ENCODE measurements at places on chromosomes 13 and 19.

DNA sequence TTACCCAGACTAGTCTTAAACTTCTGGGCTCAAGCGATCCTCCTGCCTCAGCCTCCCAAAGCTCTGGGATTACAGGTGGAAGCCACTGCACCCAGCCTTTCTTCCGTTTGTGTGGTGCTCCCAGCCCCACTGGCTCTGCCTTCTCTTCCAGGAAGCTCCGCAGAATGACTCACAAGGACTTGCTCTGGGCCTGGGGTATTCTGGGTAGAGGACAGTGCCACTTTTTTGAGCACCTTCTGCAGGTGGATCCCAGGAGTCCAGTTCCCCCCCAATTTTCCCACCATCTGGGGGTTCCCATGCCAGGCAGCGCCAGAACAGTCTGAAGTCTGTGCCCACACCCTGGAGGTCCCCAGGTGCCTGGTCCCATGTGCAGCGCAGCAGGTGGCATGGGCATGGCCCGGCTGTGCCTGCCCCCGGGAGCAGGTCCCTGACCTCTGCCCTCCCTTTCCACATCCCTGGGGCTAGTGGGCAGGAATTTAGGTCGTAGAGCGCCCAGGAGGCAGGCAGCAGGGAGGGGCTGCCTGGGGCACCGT is 1.6 kb downstream of the REEP6 start:
- DNase-seq = no peak

GRCh38 chr13:28000567-28000966 is 12.1 kb upstream of the URAD start:
- no peak for DNase-seq

DNA sequence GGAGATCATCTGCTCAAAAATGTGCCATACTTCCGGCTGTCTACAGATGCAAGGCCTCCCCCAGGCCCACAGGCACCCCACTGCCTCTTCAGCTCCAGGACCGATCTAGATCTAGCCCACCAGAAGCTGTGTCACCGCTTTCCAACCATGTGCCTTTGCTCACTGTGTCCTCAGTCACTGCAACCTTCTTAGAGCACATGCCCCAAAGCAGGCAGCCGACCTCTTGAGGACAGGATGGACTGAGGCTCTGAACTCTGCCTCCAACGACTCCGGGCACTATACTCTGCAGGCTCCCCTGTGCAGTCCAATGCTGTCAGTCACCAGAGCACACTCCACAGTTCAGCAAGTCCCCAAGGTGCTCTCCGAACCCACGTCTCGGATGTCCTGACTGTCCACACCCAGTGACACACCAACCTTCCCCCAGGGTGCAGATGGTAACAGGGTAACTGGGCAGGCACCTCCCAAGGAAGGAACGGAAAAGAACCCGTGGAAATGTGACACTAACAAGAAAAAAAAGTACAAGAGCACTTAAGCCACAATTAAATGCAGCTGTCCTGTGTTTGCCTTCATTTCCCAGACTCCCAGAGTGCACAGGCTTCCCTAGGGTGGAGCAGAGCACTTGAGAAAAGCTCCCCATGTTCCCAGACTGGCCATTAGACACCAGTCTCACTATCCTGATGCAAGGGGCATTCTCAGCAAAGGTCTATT is 4.8 kb downstream of the STK24 start:
- DNase-seq = no peak

DNA sequence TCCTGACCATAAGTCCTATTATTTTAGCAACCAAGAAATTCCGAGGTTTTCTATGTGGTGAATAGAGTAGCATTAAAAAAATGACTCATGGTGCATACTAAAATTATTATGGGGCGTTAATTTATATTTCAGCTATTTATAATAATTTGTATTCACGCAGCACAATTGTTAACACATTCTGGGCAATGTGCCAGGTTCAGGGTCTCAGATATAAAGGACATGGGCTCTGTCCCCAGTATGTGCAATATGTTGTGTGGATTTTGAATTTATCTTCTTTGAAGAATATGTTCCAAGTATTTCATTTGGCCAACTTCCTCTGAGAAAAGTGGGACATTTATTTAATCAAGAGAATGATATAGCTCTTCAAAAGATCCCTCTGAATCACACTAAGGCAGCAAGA is 1434.7 kb upstream of the PRR20A start:
- DNase-seq = no peak

- DNase-seq = no peak
Measured at GRCh38 chr19:15184776-15185175, 16.0 kb downstream of the NOTCH3 start.

DNA sequence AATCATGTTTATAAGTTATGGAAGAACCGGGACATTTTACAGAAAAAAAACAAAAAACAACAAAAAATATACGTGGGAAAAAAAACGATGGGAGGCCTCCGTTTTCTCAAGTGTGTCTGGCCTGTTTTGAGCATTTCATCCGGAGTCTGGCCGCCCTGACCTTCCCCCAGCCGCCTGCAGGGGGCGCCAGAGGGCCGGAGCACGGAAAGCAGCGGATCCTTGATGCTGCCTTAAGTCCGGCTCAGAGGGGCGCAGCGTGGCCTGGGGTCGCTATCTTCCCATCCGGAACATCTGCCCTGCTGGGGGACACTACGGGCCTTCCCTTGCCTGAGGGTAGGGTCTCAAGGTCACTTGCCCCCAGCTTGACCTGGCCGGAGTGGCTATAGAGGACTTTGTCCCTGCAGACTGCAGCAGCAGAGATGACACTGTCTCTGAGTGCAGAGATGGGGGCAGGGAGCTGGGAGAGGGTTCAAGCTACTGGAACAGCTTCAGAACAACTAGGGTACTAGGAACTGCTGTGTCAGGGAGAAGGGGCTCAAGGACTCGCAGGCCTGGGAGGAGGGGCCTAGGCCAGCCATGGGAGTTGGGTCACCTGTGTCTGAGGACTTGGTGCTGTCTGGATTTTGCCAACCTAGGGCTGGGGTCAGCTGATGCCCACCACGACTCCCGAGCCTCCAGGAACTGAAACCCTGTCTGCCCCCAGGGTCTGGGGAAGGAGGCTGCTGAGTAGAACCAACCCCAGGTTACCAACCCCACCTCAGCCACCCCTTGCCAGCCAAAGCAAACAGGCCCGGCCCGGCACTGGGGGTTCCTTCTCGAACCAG is 1.8 kb upstream of the APOE start:
- DNase-seq = no peak

- DNase-seq = no peak
Measured at GRCh38 chr19:33395561-33396550, 22.3 kb downstream of the CEBPG start.

DNA sequence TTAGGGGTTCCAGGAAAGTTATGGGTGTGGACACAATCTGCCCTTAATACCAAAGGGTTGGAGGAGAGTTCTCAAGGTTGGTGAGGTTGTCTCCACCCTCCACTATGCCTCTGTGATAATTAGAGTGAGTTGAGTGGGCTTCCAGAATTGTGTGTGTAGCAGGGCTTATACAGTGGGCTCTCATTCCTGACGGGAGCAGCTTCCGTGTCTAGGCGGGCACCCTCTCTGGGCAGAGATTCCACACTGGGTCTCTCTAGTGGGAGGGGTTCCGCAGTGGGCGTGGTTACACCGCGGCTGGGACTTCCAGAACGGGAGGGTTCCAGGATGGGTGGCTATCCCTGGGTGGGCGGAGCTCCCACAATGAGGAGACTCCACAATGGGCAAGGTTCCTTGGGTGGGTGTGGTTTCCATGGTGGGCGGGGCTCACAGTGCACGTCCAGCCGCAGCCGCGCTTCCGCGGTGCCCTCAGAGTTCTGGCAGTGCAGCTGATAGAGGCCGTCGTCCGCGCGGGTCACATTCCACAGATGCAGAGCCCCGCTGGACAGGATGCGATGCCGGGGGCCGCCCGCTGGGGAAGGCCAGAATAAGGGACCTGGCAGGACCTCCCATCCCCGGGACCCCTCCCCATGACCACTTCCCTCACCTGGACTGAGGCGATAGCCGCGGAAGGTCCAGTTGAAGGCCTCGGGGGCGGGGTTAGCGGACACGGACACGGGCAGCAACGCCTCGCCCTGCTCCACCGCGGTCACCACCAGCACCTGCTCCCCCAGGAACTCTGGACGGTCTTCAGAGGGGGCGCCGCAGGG is 8.4 kb downstream of the NPHS1 start:
- no peak for DNase-seq

DNA sequence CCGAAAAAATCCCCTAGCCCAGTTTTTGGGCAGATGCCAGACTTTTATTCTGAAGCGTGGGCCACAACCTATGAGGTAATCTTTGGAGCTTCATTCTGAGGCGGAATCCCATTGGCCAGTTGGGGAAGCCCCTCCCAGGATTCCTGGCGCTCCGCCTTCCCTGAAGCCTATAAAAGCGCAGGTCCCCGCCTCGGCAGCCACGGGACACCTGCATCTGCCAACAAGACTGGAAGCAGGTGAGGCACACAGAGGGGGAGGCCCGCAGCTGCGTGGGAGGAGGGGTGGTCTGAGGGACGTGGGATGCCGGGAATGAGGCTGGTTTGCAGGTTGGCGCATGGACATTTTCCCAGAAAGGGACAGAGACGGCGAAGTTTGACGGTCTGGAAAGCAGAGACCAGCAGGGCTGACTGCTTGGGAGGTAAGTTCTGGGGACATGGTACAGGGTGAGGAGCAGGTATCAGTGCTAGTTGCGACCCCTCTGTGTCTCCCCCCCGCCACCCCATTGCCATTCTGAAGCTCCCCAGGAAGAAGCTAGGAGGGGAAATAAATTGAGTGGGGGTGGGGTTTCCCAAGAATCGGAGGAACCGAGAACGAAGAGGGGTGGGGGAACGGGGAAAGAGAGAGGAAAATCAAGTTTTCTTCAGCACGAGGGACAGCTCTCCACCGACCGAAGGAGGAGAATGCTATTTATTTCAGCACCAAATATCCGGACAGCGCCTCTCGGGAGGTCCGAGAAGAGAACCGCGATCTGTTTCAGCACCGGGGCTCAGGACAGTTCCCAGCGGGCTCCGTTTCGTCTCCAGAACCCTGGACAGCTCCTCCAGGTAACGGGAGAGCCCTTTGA is 22.4 kb upstream of the FEM1A start:
- DNase-seq = peak; percentile 87

- no peak for DNase-seq
Measured at GRCh38 chr13:31201341-31202031, 1.7 kb downstream of the B3GLCT start.

GRCh38 chr19:49453757-49454240 is 774 bp downstream of the ALDH16A1 start:
- no peak for DNase-seq

- no peak for DNase-seq
Measured at GRCh38 chr13:29005763-29006120, 185.6 kb downstream of the MTUS2 start.

DNA sequence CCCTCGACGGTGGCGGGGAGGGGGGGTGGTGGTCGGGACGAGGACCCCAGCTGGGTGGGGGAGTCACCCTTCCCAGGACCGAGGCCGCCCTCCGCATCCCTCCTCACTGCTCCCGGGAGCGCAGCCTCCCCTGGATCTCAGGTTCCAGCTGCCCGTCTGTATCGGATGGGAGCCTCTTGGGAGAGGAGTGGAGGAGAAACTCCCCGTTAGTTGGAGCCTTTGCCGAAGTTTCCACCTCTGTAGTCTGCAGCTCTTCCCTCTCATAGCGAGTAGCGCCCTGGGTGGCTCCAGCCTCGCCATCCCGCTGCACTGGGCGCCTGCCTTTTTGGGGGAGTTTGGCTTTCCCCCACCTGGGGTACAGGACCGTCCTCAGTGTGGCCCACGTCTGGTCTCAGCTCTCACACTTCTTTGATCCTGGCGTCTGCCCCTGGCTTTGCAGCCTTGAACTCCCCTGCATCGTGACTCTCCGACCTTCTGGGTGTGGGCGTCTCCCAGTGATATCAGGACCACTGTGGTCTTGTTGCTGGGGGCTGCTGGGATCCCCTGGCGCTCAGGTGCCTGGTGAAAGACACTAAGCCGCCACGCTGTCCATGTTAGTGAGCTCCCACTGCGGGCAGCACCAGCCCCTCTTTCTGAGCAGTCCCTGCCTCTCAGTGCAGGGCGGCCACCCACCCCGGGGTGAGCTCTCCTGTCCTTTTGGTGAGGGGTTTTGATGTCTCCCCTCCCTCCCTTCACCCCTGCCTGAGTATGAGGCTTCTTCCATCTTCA is 1.1 kb downstream of the CNOT3 start:
- DNase-seq = no peak

- DNase-seq = peak; percentile 96
Measured at GRCh38 chr19:511101-511851, 4.0 kb downstream of the TPGS1 start.

DNA sequence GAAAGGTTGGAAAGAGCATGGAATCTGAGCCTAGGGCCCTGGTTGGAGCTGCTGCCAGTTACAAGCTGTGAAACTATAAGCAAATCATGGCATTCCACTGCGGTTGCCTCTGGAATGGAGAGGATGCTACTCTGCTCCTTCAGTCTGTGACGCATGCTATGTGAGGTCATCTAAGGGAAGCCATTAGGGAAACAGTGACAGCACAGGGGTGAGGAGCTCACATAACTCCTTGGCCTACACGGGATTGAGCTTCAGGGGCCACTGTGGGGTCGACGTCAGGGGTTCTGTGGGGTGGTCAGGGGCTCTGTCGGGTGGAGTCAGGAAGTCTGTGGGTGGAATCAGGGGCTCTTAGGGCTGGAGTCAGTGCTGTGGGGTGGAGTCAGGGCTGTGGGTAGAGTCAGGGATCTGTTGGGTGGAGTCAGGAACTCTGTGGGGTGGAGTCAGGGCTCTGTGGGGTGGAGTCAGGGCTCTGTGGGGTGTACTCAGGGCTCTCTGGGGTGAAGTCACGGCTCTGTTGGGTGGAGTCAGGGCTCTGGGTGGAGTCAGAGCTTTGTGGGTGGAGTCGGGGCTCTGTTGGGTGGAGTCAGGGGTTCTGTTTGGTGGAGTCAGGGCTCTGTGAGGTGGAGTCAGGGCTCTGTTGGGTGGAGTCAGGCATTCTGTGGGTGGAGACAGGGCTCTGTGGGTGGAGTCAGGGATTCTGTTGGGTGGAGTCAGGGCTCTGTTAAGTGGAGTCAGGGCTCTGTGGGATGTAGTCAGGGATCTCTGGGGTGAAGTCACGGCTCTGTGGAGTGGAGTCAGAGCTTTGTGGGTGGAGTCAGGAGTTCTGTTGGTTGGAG is 35.8 kb upstream of the MEDAG start:
- DNase-seq = no peak

- no peak for DNase-seq
Measured at GRCh38 chr13:70502944-70503343, 394.7 kb upstream of the KLHL1 start.

Data from NCI-H2081 treated with DMSO at 0.1 percent for 48 hours (cell line).